ENCODE measurements at places on chromosomes 2 and 18.

DNA sequence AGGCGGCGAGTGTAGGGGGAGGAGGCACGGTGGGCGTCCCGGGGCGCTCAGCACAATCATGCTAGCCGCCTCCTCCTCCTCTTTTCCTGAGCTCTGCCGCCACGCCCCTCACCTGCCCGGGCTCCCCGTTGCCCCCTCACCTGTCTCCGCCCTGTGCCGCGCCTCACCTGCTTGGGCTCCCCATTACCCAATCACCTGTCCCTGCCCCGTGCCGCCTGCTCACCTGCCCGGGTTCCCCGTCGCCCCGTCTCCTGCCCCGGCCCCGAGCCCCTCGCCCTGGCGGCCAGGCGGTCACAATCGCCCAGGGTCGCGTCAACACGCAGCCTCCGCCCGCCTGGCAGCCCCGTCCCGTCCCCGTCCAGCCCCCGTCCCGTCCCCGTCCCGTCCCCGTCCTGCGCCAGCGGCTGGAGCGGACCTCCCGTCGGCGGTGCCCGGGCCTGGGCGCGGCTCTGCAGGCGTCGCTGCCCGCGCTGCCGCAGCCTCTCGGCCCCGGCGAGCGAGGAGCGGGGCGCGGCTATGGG is at the start of gene DCDC2C:
DCDC2C (plus strand) TSS at position 340 of the 521 bp plus-strand sequence; CDS start at position 517, 177 bp downstream.
- DNase-seq = no peak

DNA sequence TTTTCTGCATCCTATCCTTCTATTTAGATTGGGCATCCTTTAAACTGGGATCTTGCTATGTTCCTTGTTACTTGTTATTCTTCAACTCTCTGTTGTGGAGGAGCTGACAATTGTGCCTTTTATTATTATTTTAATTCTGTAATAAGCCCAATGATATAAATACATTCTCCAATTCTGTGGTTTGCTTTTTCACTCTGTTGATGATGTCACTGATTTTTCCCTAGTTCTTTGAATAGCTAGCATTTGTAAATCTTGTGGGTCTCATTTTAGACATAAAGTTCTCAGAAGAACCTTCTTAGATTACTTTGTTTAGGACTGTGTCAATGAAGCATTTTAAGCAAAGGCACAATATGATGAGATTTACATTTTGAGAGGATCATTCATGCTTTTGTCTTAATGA is 79.5 kb upstream of the SLC8A1 start:
- DNase-seq = no peak

- DNase-seq = no peak
These were observed 27.8 kb upstream of the LPIN1 start for GRCh38 chr2:11718606-11719005.

- DNase-seq = no peak
These were observed 103.4 kb upstream of the RASGRP3 start for GRCh38 chr2:33372940-33373553.

DNA sequence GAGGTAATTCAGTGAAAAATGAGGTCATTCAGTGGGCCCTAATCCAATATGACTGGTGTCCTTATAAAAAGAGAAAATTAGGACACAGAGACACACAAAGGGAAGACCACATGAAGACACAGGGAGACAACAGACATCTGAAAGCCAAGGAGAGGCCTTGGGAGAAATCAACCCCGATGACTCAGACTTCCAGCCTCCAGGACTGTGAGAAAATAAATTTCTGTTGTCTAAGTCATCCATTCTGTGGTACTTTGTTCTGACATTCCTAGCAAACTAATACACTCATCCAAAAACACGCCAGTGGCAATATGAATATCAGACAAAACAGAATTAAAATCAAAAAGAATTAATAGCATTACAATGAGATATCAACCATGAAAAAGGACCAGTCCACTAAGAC is 303.7 kb downstream of the SS18 start:
- DNase-seq = no peak

- no peak for DNase-seq
These were observed 258.0 kb upstream of the NRP2 start for GRCh38 chr2:205424326-205424725.

DNA sequence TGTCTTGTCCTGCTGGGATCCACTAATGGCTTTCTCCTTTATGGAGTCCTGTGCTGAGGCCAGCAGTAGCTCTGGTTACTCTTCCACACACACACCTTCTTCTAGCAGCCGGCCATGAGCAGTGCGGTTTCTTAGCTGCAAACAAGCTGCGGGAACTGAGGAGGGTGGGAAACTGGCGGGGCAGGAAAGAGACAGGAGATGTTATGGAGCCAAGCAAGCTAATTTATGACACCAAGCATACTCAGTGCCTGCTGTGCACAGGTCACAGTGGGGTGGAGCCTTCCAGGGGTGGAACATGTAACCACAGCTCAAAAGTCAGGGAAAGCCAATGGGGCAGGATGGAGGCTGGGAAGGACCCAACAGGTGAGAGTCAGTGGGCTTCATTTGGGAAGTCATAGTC is 180.8 kb downstream of the FAM210A start:
- no peak for DNase-seq

DNA sequence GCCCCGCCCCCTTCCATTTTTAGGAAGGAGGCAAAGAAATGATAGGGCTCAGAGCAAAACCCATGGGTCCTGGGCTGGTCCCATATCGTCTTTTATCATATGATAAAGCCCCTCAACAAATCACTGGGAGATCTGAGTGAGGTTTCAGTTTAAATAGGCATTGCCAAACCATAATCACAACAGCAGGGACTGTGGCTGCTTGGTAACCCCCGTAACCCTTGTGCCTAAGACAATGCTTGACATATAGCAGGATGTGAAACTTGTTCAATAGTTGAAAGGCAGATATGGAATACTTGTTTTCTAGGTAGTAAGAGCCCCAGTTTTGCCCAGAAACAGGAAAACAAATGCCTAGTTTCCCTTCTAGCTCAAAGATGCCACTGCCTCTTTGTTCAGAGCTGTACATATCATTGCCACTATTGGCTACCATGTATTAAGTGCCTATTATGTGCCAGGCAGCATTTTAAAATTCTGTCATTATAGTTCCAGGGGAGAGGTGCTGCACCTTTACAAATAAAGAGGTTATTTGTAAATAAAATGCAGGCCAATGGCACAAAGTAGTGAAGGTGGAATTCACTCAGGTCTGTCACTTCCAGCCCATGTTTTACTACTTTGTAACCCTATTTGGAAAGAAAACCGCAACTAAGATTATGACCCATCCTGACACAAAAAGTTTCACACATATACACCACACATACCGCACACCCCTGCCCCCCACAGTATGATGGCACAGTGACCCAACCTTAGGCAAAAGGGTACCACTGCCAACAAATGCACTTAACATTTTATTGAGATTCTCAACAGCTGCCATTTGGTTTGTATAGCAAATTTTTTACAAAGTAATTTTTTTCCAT is 14.2 kb downstream of the NAGK start:
- no peak for DNase-seq

GRCh38 chr2:213246497-213247281 is 37.6 kb upstream of the SPAG16 start:
- DNase-seq = no peak

GRCh38 chr2:38498045-38498481 is 104.7 kb downstream of the HNRNPLL start:
- no peak for DNase-seq

All from bone marrow (tissue), 2 donors.